Activated CD4-positive, alpha-beta T cell treated with anti-CD3 and anti-CD28 coated beads, Interleukin-2, amount 50 U/mL, for 24 hours (primary cell): ENCODE measurements at places on chromosomes 6 and 20.
A peak's percentile ranks its signal among the peaks of the same experiment; 100 is the strongest.

GRCh38 chr6:16184129-16184528 is 54.3 kb upstream of the GMPR start:
- DNase-seq = no peak

DNA sequence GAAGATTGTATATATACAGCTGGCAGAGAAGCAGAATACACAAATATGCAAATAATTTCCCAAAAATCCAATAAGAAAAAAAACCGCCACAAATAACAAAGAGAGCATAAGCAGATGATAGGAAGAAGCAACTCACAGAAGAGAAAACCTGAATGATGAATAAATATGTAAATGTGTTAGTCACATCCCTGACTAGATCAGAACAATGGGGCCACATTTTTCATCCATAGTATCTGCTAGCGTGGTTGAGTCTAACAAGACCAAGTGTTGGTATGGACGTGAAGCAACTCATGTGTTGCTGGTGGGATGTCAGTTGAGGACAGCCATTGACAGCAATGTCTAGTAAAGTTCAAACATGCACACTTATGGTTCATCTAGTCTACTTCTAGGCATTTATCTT is 3.9 kb upstream of the SLC22A3 start:
- no peak for DNase-seq

- DNase-seq = no peak
Measured at GRCh38 chr6:117007659-117008058, 130.6 kb downstream of the RFX6 start.

- DNase-seq = no peak
Measured at GRCh38 chr6:18527836-18528743, 140.9 kb downstream of the RNF144B start.

DNA sequence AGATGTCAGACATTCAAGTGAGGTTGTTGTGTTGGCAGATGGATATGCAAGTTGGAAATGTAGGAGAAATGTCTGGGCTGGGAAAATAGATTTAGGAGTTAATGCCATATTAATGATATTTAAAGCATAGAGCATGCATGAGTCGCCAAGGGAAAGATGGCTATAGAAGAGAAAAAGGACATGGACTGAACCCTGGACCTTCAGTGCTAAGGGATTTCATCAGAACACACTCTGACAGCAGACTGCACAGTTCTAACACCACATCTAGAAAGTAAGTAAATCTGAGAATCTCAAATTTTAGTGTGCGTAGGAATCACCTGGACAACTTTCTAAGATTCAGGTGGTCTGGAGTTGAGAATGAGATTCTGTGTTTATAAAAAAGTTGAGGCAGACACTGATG is 17.3 kb upstream of the POLR1H start:
- DNase-seq = no peak

GRCh38 chr6:4615891-4616290 is 160.3 kb upstream of the CDYL start:
- no peak for DNase-seq

GRCh38 chr20:36435592-36436541 is 105.5 kb upstream of the MYL9 start:
- peak; percentile 64 for DNase-seq

DNA sequence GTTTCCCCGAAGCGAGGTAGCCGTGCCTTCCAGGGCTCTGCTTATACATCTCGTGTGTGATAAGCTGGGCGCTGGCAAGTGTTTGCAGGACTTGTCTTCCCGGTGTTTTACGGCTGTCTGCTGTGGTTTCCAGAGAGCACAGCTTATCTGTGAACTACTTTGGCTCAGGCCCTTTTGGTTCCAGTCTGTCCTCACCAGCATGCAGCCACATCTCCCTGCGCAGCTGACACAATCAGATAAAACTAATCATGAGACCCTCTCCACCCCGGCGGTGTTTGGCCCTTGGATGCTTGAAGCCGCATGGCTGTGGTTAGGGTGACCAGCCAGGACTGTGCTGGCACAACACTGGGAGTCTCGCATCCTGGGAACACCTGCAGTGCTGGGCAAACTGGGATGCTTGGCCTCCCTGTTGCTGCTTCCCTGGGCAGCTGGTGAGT is 241.8 kb upstream of the FOXQ1 start:
- no peak for DNase-seq

GRCh38 chr6:133964052-133964451 is 11.0 kb downstream of the TBPL1 start:
- no peak for DNase-seq

DNA sequence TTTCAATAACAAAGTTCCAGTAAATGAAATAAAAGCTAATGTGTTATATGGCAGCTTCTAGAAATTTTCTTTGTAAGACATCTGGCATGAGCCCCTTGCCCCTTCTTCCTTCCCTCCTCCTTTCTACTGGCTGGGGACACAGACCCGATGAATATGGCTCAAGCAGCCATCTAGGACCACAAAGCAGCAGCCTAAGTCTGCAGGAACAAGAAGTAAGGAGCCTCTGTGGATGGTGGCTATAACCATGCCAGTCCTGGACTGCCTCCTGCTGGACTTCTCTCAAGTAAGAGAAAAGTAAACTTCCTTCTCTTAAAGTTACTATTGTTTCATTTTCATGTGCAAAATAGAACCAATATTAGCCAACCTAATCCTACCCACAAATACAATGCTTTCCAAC is 114.9 kb upstream of the DST start:
- DNase-seq = no peak

DNA sequence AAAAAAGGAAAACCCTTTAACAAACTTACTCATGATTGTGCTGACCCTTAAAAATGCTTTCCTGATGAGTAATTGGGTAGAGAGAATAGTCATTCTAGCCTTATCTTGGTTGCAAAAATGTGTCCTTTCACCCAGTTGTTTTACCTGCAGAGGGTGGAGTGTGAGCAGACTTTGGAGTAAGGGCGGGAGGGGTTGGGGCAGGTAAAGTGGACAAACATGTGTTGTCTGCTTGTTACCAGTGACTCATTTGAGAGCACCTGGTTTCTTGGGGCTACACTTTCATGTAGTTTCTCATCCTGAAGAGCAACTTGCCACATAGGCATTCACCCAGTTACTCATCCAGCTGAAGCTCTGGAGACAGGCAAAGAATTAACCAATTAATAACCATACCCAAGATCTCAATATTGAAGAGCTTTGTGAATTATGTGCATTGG is 121.1 kb downstream of the TNFRSF21 start:
- no peak for DNase-seq

GRCh38 chr6:63584125-63584514 is 11.8 kb downstream of the LOC128125822 start:
- DNase-seq = no peak

DNA sequence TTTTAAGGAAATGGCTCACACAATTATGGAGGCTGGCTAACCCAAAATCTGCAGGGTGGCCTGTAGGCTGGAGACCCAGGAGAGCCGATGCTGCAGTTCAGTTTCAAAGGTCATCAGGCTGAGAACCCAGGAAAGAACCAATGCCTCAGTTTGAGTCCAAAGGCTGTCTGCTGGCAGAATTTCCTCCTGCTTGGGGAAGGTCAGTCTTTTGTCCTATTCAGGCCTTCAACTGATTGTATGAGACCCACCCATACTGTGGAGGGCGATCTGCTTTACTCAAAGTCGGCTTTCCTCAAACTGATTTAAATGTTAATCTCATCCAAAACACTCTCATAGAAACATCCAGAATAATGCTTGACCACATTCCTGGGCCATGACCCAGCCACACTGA is 189.7 kb upstream of the CDYL start:
- DNase-seq = no peak

DNA sequence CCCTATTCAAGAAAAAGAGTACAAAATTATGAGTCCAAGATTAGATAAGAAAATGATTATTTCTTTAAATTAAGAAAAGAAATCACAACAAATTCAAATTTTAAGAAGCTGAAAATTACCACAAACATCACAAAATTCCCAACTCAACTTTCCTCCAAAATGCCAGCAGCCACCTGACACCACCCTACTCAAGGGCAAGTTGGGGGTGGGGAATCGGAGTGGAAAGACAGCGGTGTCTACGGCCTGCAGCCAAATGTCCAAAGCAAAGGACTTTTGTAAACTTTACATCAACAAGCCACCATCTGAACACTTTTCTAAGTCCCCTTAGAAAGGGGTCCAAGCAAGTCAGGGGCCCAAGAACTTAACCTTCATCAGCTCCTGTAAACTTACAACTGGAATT is 1.6 kb upstream of the EYA2 start:
- no peak for DNase-seq

DNA sequence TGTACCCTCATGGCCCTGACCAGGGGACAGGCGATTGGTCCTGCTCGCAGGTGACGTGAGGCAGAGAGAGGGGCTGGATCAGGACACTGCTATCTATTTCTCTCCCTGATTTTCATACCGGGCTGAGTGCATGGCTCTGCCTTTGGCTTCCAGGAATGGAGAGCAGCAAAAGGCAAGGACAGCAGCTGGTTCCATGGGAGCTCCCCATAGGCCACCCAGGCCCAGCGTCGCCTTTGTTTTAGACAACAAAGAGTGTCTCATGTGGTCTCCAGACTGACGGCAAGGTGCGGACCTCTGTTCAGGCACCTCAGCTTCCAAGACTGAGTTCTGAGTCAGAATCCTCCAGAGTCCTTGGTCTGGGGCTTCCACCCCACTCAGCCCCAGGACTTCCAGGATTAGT is 123.1 kb downstream of the VEGFA start:
- DNase-seq = no peak

DNA sequence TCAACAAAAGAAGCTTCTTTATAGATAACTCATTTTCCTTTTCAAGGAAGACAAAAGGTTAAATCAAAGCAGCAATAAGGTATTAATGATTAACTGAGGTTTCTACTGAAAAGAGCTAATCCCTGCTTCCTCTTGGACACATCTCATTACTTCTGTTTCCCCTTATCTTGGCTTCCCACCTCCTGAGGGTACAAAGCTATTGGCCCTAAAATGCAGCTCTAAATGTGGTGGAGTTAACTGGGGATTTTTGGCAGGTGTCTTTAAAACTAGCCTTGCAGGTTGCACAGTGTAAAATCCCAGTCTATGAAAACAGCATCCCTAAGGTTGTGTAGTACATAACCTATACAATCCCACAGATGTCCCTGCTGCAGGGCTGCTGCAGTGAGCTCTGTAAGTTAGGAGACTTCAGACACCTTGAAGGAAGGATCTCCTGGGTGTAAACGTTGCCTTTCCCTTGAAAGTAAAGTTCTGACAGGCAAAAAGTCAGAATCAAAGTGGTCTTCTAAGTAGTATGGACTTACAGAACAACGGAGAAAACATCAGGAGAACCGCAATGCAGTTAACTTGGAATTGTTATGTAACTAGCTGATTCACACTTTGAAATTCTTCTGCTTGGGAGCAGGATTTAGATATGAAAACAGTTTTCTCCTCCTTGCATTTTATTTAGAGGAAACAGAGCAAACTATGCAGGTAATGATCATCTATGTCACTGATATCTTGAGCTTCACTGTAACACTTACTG is 71.7 kb upstream of the TRAF3IP2 start:
- no peak for DNase-seq

GRCh38 chr6:165930668-165931214 is 236.9 kb downstream of the TBXT start:
- DNase-seq = no peak

DNA sequence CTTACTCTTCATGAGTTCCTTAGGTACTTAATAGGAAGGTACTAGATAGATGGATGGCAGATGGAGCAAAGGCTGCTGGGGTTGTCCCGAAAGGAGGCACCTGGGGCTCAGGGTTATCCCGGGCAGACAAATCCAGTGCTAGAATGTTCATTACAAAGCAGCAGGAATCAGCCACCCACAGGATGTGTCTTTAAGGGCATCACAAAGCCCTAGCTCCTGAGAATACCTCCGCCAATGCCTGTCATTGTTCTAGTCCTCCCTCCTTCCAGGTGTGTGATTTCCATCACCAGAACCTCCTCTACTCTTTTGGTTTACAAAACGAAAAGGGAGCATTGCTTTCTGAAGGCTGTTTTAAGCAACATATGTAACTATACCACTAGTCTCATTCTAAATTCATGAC is 138.1 kb downstream of the KIF6 start:
- DNase-seq = no peak

GRCh38 chr20:49508435-49509199 is 26.1 kb upstream of the KCNB1 start:
- no peak for DNase-seq

GRCh38 chr20:1280195-1281102 is 14.4 kb downstream of the SNPH start:
- no peak for DNase-seq

- no peak for DNase-seq
Measured at GRCh38 chr6:94548201-94548600, 1029.1 kb upstream of the MANEA start.

DNA sequence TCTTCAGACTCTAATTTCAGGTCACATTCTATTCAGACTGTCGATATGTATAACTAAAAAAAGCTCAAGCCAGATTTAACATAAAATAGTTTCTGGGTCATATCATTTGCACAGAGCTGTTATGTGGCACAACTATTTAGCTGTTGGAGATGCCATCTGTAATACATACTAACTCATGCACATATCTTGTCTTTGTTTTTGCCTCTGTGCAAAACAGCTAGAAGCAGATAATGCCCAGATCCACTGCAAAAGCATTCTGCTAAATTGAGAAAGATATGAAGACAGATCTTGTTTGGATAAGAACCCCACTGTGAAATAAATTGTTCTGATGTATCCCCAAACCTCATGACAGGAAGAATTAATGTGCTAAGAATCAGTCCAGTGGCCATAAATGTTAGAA is 522.8 kb upstream of the AGPAT4 start:
- no peak for DNase-seq

- no peak for DNase-seq
Measured at GRCh38 chr6:161135695-161136591, 137.9 kb downstream of the AGPAT4 start.

GRCh38 chr6:131998255-131998982 is 47.2 kb upstream of the CCN2 start:
- no peak for DNase-seq

- DNase-seq = no peak
Measured at GRCh38 chr6:91412532-91412931, 825.7 kb upstream of the MAP3K7 start.

DNA sequence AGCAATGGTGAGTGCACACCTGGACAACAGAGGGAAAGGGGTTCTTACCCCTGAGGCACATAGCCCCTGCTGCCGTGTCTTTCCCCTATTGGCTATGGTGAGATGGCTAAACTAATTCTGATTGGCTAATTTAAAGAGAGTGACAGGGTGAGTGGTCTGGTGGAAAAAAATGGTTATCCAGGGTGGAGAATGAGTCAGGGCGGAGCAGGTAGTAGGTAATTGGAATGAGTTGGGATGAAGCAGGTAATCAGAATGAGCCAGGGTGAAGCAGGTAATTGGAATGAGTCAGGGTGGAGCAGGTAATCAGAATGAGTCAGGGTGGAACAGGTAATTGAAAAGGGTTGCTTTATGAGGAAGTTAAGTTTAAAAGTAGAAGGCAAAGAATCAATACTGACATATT is 200.3 kb downstream of the EYA4 start:
- DNase-seq = no peak

- no peak for DNase-seq
Measured at GRCh38 chr6:109963598-109964170, 14.4 kb upstream of the GPR6 start.
